Cardiac fibroblast (primary cell): ENCODE measurements at places on chromosomes 5 and 9.

DNA sequence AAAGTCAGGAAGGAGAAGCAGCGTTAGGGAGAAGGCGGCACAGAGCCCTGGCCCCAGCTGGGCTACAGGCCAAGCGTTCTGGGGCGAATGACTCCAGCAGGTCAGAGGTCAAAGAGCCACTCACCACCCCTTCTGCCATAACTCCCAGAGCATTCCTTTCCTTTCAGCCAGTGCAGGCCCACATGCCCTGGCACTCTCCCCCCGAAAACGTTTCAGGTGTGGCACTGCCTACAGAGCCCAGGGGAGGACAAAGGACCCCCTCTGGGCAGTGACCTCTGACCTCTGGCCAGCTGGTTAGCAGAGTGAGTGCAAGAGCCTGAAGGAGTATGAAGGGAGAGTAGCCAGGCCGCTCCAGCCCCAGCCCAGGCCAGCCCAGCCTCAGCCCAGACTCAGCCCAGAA lies 4.9 kb downstream of the ABCA2 start:
- DNase-seq = no peak

DNA sequence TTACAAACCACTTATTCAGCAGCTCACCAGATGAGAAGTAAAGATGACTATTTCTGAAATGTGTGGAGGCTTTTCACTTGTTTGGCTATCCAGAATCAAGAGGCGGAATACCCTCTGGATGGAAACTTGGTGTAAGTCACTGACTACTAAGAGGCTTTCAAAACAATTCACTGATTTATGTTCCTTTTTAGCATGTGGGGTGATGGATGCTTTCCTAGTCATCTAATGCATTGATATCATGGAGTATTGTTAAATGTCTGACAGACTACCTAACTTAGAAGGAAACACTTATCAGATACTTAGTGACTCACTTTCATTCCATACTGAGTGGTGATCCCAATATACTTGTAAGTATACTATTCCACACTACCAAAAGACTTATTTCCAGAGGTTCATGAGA lies 141.4 kb downstream of the PLK2 start:
- DNase-seq = peak; percentile 33

DNA sequence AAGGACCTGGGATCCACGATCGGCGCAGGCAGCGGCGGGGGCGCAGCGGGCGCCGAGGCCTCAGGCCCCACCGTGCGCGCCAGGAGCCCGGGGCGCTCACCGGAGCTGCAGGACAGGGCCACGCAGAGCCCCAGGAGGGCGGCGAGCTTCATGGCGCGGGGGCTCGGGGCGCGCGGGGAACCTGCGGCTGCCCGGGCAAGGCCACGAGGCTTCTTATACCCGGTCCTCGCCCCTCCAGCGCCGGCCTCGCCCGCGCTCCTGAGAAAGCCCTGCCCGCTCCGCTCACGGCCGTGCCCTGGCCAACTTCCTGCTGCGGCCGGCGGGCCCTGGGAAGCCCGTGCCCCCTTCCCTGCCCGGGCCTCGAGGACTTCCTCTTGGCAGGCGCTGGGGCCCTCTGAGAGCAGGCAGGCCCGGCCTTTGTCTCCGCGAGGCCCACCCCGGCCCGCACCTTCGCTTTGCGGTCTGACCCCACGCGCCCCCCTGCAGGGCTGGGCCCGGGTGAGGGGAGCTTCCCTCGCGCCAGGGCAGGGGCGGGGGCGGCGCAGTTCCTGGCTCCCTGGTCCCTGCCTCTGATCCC lies at the start of gene SCGB3A1:
Gene SCGB3A1 (minus strand): TSS at position 189 of the 577 bp plus-strand sequence. CDS start 37 bp downstream, at position 152.
- DNase-seq = no peak

DNA sequence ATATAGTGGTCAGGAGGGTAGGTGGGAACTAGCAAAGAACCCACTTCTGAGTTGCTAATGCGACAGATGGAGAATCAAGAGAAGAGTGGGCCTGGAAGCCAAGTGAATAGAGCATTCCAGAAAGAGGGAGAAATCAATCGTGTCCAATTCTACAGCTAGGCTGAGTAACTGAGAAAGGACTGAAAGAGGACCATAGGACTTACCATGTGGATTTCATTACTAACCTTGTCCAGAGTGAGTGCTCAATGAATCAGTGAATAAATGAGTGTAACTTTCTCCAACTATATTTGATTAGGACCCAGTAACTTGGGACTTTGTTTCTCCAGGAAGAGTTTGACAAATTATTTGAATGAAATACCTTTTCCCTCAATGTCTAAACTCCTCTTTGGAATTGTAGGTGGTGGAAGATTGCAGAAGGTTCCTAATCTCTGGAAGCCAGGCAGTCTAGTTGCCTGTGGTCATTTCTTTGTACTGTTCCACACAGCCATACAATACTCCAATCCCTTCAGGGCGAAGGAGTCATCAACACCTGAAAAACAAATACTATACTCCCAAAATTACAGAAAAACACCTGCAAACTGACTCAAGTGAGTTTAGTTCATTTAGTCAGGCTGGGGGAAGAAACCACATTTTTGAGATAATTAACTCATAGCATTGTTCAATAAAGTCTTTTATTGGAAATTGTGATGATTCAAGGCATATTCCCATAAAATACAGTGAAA lies 2.6 kb upstream of the F2RL1 start:
- no peak for DNase-seq

- DNase-seq = no peak
Observed at GRCh38 chr5:162436055-162436454, 368.5 kb downstream of the GABRG2 start.

- DNase-seq = no peak
Observed at GRCh38 chr5:154508114-154508513, 30.1 kb upstream of the HAND1 start.

- no peak for DNase-seq
Observed at GRCh38 chr5:180281706-180282105, 10.2 kb downstream of the MAPK9 start.

DNA sequence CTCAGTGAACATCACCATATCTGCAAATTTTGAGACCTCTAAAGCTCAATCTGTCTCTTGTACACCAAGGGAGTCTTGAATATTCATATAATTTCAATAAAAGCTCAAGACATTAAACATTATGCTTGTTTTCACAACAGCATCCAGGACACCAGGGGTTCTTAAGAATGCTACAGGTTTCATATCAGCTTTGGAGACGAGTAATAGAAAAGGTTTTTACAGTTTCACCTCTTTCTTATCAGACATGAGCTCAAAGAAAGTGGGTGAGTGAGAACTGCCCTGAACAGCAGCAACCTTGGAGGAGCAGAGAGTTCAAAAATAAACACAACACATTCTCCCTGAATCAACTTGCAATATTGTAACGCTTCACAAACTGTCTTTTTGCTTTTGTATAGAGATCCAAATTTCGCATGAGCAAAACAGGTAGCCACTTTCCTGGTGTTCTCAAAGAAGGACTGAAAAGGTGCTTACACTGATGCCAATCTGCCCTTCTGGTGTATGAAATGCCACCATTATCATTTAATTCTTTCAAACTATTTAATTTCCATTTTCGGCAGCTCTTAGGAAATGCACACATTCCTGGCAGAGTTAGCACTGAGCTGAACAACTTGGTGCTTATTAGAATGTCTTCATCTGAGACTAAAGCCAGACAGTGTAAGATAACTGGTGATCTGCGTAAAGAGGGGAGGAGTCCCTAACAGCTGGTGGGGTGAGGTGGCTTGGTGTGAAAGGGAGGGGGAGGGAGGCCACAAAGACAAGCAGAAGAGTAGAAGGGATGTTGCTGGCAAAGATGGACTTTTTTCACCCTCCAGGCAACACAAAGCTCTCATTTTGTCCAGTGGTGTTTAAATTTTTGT lies 535.3 kb downstream of the PDE4D start:
- DNase-seq = peak; percentile 20

DNA sequence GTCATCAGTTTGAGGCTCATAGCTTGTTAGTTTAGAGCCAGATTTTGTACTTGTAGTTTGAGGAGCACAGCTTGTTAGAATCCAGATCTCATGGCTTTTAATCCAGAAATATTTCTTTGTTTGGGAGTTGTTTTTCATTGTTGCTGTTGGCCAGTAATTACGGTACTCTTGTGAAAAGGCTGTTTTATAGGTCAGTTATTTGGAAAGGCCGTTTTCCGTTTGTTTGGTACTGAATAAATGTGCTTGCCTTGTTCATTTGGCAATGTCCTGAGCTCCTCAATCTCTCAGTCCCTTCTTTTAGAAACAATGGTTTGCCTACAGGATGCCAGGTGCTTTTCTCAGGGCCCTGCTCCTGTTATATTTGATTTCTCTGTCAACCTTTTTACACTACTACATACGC lies 4.5 kb upstream of the MOB3B start:
- DNase-seq = no peak

DNA sequence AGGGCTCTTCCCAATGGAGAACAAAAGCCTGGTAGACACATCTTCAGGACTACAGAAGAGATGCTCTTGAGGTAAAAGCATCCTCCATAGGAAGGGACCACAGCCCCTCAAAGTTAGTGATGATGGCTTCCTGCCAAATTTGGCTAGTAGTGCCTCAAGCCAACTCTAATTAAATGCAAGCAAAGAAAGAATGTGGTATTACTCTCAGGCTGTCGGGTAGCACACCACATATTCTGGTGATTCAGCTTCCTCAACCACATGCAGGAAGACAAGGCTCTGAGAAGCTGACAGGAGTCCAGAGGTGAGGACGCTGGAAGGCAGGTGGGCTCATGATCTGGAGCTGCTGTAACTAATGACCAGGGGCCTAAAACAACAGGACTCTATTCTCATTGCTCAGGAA lies 37.2 kb upstream of the S1PR3 start:
- DNase-seq = peak; percentile 40

- no peak for DNase-seq
Observed at GRCh38 chr5:148860599-148860998, 34.2 kb downstream of the ADRB2 start.

- peak; percentile 72 for DNase-seq
Observed at GRCh38 chr5:53490747-53491146, 10.3 kb downstream of the FST start.

- DNase-seq = no peak
Observed at GRCh38 chr5:52491071-52491787, 296.5 kb upstream of the ITGA1 start.

DNA sequence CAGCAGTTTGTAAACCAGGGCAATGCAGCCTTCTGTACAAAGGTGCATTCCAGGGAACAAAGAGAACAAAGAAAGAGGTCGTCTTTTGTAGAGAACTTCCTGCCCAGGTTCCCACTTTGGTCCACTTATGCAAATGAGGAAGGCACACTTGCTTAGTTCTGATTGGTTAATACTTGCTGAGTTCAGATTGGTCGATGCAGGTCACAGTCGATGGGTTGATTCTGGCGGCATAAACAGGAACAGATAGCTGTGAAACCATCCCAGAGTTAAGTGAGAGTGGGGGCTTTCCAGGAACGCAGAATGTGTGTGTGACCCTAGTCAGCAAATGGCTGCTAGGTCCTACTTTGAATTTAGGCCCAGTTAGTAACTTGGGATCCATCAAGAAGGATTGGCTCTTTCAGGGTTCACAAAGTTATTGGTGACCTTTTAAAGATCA lies 1.8 kb upstream of the ADAMTS13 start:
- no peak for DNase-seq

- no peak for DNase-seq
Observed at GRCh38 chr5:107849118-107849517, 178.4 kb upstream of the EFNA5 start.

GRCh38 chr5:91288118-91288916 lies 94.8 kb downstream of the ARRDC3 start:
- DNase-seq = peak; percentile 70

DNA sequence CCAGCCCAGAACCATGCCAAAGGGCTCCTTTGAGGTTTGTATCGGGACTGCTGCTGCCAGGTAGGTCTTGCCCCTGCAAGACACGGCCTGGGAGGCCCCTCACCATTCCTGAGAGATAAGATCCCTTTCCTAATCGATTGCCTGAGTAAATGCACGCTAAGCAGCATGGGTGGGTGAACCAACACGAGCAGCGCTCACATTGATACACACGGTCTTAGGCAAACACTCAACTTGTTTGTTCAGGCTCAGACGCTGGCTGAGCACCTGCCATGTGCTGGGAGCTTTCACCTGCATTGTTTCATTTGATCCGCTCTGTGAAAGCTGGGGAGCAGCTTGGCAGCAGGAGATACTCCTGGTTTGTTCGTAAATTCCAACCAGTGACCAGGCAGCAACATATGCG lies 76.9 kb upstream of the NEURL1B start:
- no peak for DNase-seq

DNA sequence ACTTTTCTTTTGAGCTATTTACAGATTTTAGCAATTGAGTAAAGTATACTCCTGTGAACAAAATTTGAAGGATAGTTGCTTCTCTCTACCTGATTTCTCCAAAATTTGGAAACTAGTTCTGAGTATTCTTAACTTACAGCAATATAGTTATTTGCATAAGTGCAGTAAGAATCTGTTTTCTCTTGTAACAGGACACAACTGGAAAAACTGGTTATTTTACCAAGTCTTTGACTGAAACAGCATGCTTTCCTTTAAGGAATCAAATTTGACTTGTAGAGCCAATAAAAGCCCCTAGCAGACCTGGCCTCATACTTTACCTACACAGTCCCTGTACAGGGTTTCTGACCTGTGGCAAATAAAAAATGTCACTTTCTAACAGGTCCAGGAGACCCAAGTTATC lies 301.9 kb upstream of the POU5F2 start:
- DNase-seq = no peak

DNA sequence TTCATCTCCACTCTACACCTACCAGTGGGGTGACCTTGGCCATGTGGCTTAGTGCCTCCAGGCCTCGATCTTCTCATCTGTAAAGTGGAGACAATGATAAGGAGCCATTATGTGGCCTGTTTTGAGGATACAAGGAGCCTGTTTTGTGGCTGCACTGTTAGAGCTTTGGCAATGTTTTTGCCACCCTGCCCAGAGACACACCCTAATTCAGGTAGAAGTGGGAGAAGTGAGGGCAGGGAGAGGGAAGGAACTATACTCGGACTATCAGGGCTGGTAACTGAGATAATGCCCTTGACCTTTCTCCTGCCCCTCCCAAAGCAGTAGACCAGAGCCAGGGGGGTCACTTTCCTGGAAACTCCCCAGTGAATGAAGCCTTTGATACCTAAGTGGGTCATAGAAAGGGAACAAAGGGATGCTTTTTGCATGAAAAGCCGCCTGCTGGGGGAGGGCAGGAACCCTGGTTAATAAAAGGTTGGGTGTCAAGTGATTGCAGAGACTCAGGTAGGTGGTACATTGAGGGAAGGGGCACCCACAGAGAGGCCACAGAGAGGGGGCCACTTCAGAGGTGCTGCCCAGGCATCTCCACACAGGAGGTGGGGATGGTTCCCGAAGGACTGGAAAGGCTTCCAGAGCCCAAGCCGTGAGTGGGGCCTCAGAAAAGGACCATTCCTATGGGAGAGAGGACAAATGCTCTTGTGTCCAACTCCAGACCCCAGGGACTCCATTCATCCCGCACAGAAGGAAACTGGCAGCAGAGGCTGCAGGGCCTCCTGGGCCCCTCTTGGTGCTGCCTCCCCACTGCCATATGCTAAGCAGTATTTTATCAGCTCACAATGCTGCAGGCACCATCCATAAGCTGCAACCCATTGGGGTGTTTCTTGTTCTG lies 42.3 kb upstream of the VDAC1 start:
- DNase-seq = no peak
